Cortex of kidney (tissue), 1 donor: ENCODE measurements at places on chromosomes 13 and 19.

DNA sequence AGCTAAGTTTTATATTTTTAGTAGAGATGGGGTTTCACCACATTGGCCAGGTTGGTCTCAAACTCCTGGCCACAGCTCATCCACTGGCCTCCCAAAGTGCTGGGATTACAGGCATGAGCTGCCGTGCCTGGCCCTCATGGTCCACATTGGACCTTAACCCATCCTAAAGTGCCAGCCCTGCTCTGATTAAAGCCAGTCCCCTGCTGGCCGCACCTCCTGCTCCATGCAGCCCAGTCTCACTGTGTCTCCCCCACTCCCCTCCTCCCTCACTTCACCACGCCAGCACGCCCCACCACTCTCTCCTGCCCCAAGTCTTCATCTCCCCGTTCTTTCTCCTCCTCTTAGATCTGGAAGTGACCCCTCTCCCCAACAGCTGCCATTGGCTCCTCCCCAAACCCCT is 16.7 kb upstream of the SDHAF1 start:
- no peak for DNase-seq

DNA sequence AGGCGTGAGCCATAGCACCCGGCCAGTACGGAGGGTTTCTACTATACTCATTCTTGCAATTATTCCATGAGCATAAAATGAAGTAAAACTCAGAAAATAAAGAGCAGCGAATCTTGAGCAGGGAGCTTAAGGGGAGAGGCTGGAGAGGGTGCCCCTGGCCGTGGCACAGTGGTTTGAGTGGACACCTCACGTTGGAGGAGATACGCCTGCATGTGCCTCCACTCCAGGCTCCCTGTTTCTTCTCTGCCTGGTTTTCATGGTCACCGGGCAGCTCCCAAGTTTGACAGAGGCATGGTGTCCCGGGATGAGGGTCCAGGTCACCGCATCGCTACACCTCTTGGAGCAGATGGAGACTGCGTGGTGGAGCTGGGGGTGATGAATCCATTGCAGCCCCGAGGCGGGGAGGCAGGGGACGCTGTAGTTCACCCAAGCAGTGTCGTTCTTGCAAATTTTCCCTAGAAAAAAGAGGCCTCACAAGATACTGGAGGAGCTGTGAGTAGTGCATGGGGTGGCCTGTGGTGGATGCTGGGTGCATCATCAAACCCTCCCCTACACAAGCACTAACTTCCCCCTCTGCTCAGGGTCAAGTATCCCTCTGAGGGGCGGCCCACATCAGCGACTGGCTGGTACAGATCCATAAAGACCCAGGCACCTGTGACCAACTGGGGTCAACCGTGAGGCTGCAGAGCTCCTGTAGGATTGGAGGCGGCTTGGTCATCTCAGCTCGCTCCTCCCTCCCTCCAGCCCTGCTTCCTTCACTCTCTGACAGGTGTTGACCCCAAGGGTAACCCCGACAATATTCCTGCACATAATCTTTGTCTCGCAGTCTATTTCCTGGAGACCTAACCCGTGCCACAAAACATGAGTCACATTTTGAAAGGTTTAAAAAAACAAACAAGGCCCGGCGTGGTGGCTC is 3.6 kb upstream of the MIER2 start:
- DNase-seq, result no peak

DNA sequence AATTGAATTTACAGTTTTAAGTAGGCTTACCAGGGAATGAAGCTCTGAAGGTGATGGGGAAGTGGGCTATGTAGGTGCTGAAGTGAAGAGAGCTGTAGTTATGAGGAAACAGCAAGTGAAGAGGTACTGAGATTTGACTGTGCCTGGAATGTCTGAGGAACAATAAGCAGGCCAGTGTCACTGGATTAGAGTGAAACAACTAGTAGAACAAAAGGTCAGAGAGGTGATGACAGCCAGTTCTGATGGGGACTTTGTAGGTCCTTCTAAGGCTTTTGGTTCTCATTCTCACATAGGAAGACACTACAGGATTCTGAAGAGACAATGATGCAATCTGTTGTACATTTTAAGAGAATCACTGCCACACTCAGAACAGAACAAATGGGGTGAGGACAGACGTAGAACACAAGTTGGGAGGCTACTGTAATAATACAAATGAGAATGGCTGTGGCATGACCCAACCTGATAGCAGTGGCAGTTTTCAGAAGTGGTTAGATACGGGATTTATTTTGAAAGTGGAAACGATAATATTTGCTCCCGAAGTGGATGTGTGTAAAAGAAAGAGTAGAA is 130.8 kb downstream of the MYCBP2 start:
- no peak for DNase-seq

- no peak for DNase-seq
These were observed 345.3 kb upstream of the OBI1 start for GRCh38 chr13:79003989-79004898.

DNA sequence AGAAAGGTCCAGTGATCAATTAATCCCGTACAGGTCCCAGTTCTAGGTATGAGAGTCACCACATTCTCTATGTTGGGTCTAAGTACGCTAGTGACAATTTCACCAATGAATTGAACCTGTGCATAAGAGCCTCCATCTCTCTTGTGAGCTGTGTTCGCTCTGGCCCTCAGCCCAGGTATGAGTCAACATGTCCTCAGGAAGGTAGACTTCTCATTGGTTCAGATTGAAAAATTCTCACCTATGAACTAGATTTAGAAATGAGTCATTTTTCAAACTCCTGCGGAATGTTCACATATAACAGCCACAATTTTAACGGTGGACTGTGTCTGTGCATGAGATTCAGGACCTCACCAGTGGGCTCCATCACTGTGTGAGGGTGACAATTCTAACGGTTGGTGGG is 12.7 kb upstream of the ZNF43 start:
- no peak for DNase-seq

DNA sequence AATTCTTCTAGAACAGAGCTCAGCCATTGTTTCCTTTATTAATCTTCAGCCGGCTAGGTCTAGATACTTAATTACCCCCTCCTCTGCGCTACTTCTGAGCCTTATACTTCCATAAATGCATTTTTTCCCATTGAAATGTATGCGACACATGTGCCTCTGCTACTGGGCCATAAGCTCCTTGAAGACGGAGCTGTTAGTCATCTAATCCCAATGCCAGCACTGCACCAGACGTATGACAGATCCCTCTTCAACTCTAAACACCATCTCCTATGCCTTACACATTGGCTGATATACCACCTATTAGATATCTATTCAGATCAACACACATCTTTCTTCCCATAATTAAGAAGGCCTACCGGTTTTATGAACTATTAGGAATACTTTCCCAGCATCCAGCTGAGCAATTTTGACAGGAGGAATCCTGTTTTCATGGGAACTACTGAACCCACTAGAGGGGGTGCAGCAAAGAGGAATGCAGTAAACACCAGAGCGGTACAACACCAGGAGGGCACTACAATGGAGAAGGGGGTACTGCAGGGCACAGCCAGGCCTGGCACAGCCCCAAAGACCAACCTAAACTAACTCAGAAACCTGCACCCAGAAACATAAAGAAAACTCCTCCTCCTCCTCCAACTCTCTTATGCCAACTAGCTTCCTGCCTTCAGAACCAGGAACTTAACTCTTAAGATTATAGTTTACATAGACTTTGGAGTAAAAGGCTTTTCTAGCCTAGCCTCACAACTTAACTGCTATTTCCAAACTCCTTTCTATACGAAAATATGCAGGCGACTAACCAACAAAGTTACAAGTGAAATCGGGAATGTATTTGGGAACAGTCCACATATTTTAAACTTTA is 18.7 kb downstream of the STK24 start:
- no peak for DNase-seq

DNA sequence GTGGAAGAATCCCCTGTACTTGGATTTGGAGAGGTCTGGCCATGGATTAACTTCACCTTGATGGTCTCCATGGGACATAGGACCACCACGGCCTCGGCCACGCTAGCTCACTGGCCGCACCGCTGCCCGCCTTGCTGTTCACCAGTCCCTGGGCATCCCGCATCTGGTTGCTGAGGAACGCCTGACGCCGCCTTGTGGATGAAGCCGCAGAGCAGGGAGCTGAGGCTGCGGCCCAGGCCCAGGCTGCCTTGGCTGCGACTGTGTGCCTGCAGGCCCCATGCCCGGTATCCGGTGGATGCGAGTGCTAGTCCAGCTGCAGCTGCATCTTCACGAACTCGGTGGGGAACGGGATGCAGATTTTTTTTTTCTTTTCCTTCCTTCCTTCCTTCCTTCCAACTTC is 1407.1 kb downstream of the UQCRFS1 start:
- DNase-seq, result no peak

DNA sequence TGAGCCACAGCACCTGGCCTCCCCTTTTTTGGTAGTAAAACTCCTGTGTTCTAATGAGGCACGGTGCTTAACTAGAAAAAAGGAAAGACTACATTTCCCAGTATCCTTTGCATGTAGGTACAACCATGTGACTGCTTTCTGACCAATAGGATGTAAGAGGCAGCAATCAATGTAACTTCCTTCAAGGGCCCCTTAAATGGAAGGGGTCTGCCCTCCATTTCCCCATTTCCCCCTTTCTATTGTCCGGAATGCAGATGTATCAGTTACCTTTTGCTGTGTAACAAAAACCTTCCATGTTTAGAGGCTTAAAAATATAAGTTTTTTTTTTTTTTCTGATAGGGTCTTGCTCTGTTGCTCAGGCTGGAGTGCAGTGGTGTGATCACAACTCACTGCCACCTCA is 2.2 kb downstream of the GPR32 start:
- no peak for DNase-seq

- no peak for DNase-seq
These were observed 105.2 kb downstream of the SLITRK6 start for GRCh38 chr13:85693889-85694511.

GRCh38 chr13:107119989-107120881 is 552.3 kb upstream of the ARGLU1 start:
- DNase-seq, result no peak

DNA sequence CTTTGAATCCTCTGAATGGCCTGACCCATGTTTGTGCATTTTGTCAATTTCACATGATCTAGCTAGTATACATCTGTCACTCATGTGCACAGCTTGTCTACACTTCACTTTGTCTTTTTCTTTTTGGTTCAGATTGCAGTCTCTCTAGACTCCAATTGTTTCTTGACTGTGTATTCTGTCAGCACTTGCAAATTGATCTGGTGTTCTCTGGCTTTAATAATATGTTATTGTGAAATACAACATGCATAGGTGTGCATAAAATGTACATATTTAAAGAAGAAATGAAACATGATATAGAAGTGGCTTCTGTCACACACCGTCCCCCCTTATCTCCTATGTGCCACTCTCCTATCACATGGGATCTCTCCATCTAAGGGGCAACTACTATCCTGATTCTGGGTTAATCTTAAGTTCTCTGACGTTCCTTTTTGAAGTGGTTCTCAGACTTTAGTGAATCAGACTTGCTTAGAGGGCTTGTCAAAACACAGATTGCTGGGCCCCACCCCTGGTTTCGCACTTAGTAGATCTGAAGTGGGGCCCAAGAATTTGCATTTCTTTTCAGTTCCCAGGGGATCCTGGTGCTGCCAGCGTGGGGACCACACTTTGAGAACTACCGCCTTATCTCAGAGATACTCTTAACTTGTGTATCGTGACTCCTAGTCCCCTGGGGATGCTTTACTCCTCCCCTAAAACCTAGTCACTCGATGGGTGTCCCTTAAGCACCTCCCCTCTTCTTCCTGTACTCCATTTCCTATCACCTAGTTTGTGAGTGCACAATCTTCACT is 5.8 kb downstream of the KRTDAP start:
- no peak for DNase-seq

GRCh38 chr13:37652596-37652995 is 54.0 kb upstream of the POSTN start:
- DNase-seq, result no peak

DNA sequence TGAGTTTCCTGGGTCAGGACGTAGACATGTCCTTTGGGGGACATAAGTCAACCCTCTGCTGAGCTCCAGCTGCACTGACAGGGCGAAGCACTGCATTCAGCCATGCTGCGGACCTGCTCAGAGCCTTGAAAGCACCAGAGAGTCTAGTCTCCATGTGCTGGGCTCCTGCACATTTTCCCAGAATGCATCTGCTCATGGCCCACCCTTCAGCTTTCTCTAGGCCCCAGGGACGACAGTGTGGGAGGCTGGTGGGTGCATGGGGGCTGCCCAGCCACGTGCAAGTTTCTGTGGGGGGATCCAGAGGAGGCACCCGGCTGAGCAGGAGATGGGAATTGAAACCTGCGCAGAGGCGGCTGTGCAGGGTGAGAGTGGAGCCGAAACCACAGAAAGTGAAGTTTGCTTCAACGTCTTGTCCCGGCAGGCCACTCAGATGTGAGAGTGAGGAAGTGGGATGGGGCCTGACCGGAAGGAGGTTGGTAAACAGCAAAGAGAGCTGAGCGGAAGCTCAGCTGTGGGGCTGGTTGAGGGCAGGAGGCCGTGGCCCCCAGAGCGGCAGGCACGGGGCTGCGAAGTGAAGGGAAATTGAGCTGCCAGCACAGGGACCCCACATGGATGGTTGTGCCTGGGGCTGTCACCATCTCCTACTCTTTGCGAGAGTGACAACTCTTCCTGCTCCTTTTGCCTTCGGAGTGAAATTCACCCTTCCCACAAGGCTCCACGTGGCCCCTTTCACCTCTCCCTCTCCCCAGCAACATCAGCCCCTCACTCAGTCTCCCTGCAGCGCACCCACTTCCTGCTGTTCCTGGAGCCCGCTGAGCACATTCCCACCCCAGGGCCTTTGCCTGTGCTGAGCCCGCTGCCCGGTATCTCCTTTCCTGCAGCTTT is 11.8 kb downstream of the PGLS start:
- DNase-seq, result no peak

GRCh38 chr19:9345005-9345404 is 17.8 kb upstream of the ZNF177 start:
- DNase-seq, result no peak

DNA sequence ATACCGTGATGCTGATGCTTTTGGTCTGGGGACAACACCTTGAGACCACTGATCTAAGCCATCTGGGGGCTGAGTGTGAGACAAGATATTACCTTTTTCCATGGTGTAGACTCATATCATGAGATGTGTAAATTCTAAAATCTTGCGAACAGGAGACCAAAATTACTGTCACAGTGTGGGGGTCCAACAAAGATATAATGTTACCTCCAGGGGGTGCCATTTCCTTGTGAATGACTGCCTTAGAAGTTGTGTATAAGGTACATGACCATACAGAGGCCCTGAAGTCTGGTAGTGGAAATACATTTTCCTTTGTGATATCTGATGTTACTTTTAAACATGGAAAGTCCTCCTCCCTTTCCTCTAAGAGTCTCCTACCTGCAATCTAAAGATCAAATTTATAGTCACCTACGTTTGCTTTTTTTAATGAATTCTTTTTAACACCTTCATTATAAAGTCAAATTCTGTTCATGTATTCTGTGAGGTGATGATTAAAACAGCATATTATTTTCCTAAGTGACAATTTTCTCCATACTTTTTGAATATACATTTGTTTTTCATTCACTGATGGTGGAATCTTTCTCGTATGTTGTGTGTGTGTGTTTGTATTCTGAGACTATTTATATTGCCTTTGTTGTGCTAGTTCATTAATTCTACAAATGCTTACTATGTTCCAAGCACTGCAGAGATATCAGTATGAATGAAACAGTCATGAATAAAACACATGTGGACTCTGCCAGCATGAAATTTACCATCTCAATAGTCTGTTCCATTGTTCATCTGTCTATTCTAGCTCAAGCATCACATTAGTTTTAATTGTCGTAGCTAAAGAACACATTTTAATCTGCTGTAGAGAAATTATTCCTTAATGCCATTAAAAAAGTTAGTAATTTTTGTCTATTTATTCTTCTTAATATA is 113.7 kb downstream of the RFC3 start:
- DNase-seq, result no peak
